ENCODE measurements at places on chromosomes 16 and 17.

- DNase-seq = peak; percentile 85
Measured at GRCh38 chr16:19542138-19542821, 13.2 kb upstream of the VPS35L start.

DNA sequence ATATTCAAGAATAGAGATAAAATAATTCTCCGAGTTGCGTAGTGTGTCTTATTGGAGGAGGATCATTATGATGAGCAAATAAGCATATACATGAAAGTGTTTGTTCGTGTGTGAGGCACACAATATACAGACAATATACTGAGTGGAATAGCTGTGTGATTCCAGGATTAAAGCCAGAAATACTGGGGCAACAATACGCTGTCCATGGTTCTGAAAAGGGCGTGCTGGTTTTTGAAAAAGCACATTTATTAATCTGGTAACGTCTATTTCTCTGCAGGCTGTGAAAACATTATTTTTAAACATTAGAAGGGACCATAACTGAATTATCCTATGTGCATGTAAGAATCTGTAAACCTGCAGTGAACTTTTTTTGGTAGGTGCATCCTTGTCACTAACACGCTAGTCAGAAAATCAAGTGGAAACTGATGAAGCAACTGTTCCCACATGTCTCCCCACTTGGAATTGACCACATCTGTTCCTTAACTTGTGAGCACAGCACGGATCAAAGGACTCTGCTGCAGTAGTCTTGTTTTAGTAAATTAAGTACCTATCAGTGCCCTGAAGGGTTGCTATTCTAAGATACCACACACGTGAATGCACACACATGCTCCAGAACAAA lies 346.0 kb downstream of the GRIN2A start:
- DNase-seq = no peak

GRCh38 chr16:1053121-1053521 lies 19.4 kb upstream of the SSTR5 start:
- no peak for DNase-seq

DNA sequence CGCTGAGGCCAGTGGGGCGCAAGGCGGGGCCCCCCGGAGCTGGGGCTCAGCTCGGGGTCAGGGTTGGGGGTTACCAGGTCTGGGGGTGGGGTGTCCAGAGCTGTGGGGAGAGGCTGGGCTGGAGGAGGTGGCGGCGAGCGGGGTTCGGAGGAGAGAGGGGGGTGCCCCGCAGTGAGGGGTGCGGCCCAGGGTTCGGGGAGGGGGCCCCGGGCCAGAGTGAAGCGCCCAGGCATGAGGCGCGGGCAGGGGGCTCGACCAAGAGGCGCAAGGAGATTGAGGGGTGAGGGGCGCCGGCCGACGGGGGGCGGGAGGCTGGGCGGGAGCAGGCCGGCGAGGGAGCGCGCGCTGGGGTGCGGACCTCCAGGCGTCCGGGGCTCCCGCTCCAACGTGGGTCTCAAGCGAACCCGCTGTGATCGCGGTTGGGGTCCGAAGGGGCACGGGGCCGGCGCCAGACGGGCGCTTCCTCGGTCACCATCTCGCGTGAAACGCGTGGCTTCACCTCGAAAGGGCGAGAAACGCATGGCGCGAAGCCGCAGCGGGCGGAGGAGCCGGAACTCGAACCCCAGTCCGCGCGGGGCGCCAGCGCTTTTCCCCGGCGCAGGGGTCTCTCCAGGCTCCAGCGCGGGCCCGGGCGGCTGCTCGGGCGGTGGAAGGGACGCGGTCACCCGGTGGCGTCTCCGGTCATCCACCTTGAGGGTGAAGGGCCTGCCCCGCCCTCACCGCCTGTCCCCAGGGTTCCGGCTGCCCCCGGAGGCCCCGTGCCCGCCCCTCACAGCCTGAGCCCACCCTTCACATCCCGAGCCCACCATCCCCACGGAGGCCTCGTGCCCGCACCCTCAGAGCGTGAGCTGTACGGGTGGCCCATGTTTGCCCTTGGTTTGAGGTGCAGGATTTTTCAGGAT lies 846 bp downstream of the CPNE7 start:
- DNase-seq = no peak

- DNase-seq = peak; percentile 45
Measured at GRCh38 chr17:44221084-44221861, 1.8 kb upstream of the UBTF start.

DNA sequence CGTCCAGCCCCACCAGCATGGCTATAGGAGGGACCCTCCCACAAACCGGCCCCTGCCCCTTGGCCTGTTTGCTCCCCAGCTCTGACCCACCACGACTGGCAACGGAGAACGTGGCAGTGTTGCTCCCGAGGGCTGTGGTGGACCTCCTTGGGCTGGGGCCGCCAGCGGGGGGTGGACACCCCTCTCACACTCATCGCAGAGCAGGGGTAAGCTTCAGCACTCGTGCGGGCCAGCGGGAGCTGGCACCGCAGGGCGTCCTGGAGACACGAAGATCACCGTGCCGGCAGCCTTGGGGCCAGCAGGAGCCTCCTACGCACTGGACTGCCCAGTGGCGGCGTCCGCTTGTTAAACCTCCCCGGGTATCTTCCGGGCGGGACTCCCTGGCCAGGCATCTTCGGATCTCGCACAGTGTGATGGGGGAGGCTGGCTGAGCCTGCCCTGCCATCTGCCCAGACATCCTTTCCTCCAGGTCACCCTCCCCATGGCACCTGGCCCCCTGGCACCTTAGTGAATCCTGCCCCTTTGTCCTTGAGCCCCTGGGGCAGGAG lies 53.5 kb downstream of the ABR start:
- DNase-seq = no peak

GRCh38 chr16:4415538-4416199 lies 727 bp downstream of the CORO7 start:
- DNase-seq = no peak

DNA sequence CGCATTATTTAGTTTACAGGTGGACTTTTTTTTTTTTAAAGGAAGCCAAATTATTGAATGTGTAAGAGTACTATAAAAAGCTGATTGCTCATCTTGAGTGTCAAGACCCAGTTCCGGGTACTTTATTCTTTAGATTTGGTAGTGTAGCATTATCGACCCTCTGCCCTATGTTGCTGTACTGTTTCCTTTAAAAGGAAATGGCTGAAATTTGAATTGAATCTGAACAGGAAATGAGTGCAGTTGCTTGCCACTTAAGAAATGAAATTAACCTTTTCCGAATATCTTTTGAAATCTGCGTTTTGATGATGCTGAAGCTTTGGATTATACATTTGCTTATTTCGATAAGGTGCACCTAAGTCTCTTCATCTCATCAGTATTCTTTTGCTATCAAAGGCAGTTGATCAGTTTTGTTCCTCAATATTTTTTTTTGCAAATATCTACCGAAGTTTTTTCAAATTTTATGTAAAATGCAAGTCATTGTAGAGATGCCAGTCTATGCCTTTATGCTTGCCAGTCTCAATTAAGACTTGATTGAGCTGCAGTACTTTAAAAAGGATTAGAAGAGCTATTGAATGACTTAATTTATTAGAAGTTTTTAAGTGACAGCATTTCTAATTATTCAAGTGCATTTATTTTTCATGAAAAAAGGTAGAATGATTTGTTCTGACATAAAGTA lies 1.8 kb downstream of the GGNBP2 start:
- no peak for DNase-seq

DNA sequence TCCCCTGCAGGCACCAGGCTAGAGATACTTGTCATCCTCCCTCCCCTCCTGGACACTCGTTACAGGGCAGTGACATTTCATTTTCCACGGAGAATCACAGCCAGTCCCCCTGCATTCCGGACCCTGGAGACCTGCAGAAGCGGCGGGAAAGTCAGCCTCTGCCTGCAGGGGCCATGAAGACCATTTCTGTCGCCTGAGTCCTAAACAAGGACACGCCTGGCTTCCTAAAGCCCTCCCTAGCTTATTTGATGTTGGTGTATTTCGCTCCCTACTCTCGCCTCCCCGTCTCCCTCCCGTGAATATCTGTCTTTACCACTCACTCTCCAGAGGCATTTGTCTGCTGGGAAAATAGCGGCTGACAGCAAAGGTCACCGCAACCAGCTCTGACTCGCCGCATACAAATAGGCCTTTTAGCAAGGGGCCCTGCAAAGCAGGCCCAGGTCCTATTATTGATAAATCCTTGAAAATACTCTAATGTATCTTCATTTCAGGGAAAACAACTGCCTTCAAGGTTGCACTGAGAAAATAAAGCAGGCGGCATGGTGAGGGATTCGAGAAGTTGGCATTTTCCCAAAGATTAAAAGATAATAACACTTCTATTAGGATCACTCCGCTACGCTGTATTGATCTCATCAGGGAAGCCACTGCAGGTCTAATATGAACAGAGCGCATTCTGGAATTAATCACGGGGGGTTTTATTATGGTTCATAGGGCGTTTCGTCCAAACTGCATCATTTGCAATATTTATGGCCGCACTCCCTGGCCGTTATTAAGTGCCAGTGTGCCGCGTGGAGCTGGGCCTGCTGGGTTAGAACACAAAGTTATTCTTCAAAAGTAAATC lies 447.1 kb upstream of the CDH5 start:
- no peak for DNase-seq

- DNase-seq = no peak
Measured at GRCh38 chr17:45160447-45161287, 1.0 kb upstream of the HEXIM2 start.

GRCh38 chr17:47663912-47664623 lies 14.3 kb downstream of the KPNB1 start:
- peak; percentile 23 for DNase-seq

GRCh38 chr17:61245706-61246135 lies 153.9 kb upstream of the TBX2 start:
- no peak for DNase-seq

DNA sequence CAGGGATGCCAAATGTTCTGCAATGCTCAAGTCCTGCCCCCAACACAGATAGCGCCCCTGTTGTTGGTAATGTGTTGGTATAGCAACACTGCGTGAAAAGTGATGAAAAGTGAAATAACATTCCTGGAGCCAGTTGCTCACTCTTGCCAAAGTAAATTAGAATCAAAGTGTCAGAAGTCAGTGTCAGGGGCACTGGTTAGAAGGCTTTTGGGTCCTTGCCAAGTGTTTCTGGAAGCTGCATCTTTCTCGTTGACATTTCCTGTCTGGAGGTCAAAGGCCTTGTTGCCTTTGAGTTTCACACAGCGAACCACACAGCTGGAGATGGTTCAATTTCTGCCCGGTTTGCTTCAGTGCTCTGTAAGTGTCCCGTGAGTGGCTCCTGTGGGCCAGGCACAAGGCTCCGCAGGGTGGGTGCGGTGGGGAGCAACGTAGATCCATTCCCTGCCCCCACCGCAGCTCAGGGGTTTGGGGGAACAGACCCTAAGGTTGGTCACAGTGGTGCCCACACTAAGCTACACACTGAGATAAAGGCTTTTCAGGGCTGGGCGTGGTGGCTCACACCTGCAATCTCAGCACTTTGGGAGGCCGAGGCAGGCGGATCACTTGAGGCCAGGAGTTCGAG lies 3.6 kb upstream of the SLC16A5 start:
- DNase-seq = no peak

DNA sequence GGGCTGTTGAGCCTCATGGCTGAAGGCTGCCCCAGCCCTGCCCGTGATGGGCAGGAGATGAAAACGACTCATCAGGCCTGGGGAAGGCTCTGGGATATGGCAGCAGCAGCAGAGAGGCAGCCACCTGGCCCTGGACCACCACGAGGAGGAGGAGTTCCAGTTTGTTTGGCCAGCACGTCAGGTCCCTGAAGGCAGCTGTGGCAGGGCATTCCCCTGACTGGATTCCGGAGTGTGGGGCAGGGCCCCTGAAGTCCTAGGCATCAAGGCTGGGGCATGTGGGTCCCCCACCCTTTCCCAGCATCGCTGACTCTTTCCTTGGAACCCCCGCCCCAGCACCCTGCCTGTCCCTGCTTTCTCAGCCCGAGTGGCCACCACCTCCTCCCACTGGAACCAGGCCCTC lies 197.4 kb downstream of the ZNF423 start:
- DNase-seq = no peak

DNA sequence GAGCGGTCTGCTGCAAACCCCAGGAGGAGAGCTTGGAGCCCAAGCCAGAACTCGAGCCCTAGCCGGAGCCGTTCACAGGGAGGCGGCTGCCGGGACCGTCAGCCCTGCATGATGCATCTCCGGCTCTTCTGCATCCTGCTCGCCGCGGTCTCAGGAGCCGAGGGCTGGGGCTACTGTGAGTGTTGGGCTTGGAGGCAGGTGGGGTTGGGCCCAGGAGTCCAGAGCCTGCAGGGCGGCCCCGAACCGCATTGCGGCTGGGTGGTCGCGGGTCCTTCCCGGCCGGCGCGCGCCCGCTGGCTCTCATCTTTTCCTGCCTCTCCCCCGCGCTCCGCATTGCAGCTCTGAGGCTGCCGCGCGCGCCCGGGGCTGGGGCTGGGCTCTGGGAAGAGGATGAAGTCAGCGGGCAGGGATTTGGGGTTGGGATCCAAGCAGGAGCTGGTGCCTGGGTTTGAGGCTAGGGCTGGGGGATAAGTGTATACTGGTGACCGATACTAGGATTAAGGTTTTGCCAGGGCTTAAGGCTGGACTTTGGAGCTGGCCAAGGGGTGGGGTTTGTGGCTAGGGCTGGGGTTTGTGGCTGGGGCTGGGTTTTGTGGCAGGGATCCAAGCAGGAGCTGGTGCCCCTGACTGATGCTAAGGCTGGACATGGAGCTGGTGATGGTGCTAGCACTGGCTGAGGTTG lies 532 bp downstream of the CNTNAP1 start:
- DNase-seq = no peak

- no peak for DNase-seq
Measured at GRCh38 chr16:79997257-79997656, 396.7 kb upstream of the MAF start.

- DNase-seq = no peak
Measured at GRCh38 chr16:79362300-79362970, 238.1 kb downstream of the MAF start.

DNA sequence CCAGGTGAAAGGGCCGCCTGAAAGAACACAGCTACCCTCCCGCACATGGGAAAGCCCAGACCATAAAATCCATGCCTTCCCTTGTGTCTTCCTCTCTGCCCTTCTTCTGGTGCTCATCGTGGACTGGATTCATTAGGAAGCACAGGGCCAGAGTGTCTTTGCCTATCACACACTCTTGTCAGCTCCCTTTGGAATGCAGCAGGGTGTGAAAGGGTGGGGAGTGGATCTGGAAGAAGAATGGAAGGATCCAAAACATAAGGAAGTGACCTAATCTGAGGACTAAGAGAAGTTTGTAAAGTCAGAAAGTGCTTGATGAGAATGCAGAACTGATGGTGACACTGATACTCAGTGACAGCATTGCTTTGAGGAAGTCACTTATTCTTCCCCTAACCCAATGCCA lies 1147.3 kb upstream of the GOT2 start:
- DNase-seq = no peak
